ENCODE measurements at places on chromosomes 7 and 10.

- no peak for DNase-seq
Measured at GRCh38 chr10:69088471-69088769, 517 bp downstream of the SRGN start.

DNA sequence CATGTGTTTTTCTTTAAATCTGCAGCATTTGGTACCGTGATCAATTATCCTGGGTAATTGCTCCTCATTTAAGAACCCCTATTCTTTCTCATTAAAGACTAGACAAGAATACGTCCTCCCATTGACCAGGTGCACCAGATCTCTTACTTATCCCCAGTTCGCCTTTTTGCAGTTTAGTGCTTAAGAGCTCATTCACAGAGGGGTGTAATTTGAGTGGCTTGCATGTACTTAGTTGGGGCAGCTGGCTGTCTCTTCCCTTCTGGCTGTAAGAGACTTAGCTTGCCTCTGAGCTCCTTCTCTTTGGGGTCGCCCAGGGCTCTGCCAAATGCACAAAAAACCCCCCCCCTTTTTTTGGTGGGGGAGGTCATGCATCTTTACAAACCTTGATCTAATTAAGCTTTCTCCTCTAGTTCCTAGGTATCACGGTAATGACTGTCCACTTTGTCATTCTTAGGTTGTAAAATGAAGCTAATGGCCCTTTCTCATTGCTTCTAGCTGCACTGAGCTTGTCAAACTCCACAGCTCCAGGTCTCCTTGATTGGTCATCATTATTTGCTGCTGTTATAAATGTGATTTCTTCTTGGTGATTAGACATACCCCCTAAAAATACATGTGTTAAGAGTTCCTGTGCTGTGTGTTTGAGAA, 26.3 kb downstream of the GAD2 start:
- DNase-seq, result no peak

- no peak for DNase-seq
Measured at GRCh38 chr7:3112479-3113134, 68.9 kb upstream of the CARD11 start.

GRCh38 chr10:97570789-97571471, 1.6 kb upstream of the ANKRD2 start:
- DNase-seq, result no peak

DNA sequence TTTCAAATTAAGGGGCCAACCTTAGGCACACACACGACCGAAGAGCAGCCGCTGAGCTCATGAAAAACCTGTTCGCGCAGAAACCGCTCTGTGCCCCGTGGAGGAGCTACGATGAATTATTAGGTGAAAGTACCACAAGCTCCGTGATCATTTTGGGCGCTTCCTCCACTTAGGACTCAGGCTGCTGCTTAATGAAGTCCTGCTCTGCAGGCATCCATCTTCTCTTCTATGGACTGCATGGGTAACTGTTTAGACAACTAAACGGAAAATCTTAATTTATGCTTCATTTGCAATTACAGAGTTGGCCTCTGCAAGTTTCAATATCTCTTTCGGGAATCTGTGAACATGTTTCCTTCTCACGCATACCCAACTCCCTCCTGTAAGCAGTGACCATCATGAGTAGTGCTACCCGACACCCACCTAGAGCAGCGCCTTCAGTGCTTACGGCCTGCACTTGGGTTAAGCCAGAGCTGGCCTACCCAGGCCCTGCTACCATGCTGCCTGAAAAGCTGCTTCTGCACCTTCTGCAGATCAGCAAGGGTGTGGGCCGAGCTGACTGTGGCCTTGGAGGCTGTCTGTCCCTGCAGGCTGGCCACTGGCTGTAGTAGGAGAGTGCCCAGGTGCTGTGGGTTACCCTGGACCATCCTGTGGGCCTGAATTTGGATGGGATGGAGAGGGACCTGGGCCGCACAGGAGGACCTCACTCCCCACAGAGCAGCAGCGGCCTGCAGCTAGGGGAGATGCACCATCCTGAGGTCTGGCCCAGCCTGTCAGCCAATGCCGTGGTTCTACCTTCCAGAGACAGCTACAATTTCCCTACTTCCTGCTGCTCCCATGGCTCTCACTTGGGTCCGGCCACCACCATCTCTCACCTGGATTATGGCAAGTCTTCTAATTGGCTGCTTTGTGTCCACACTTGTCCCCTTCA, 36.0 kb downstream of the GNA12 start:
- no peak for DNase-seq

- DNase-seq, result no peak
Measured at GRCh38 chr10:44016589-44017482, 368.1 kb downstream of the CXCL12 start.

DNA sequence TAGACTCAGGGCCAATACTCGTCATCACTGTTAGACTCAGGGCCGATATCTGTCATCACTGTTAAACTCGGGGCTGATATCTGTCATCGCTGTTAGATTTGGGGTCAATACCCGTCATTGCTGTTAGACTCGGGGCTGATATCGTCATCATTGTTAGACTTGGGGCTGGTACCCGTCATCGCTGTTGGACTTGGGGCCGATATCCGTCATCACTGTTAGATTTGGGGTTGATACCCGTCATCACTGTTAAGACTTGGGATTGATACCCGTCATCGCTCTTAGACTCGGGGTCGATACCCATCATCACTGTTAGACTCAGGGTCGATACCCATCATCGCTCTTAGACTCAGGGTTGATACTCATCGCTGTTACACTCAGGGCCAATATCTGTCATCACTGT, 56.5 kb downstream of the BEND7 start:
- DNase-seq, result no peak

GRCh38 chr7:149635561-149636329, 137.6 kb downstream of the ZNF467 start:
- DNase-seq, result no peak

- no peak for DNase-seq
Measured at GRCh38 chr7:26508917-26509316, 217.3 kb downstream of the SNX10 start.

GRCh38 chr10:68666280-68666760, 54.7 kb upstream of the CCAR1 start:
- DNase-seq, result no peak

DNA sequence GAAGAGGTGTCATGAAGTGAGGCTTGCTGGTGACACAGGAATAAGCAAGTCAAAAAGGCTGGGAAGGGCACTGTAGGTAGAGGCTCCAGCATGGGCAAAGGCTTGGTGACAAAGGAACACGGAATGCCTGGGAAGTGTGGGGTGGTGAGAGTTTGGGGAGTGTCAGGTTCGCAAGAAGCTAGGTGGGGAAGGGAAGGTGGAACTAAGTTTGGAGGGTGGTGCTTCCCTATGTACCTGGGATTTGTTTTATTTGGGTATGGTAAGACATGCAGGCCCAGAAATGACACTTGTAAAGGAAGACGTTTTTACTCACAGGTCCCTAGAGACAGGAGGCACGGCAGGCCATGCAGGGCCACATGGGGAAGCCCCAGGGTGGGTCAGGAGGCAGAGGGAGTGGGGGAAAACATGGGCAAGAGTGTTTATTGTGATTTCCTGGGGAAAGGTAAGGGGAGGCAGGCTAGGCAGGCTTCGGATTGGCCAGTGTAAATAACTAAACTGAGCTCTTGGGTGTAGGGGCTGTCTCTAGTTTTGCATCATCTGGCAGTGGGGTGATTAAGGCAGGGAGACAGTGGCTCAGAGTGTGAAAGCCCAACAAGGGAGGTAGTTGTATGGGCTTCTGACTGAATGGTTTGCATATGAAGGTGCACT, 52.1 kb downstream of the SH2D4B start:
- no peak for DNase-seq

- no peak for DNase-seq
Measured at GRCh38 chr7:74561898-74562613, 95.5 kb upstream of the GTF2I start.

DNA sequence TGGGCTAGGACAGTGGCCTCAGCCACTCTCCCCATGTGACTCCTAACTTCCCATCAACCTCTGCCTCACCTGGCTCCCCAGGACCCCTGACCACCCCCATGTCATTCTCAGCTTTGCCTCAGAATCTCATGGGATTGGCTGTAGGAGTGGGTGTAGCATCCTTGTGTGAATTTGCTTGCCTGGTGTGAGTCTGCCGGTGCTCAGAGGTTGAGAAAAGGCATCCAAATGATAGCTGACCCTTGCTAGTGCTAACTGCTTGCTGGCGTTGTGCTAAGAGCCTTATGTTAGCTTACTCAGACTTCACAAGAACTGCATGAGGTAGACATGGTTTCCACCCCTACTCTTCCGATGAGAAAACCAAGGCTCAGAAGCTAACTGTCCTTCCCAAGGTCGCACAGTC, 74.2 kb downstream of the COL13A1 start:
- no peak for DNase-seq

All from stimulated activated CD8-positive, alpha-beta memory T cell treated with anti-CD3 and anti-CD28 coated beads, Interleukin-7, amount 100 ng/mL, for 1 hour (primary cell).